ENCODE measurements at places on chromosomes 2 and 18. TPM values are rescaled to one million over a fixed set of nuclear protein-coding genes. Genes with fewer than 3 reads are reported as not detected.

CYP26B1 gene
- total RNA-seq: 0.33 TPM

SCN7A gene
- 0.12 TPM for total RNA-seq

SLC9A4 gene
- not detected for total RNA-seq

MBP gene
- 4.0 TPM for total RNA-seq

ACVR1C gene
- total RNA-seq: 0.33 TPM

MBD2 gene
- 29.7 TPM for total RNA-seq

SLC11A1 gene
- 0.25 TPM for total RNA-seq

VIL1 gene
- 0.12 TPM for total RNA-seq

SOCS6 gene
- 51.1 TPM for total RNA-seq

LIPG gene
- total RNA-seq: 29.7 TPM

SLC14A1 gene
- total RNA-seq: 13.3 TPM

CMPK2 gene
- total RNA-seq: 15.4 TPM

HOXD12 gene
- total RNA-seq: 0.33 TPM

CKAP2L gene
- total RNA-seq: 3.9 TPM

REG1B gene
- total RNA-seq: not detected

GCG gene
- total RNA-seq: not detected

CCDC141 gene
- total RNA-seq: not detected

MYL1 gene
- not detected for total RNA-seq

CYP1B1 gene
- 4.0 TPM for total RNA-seq

HOXD13 gene
- 7.5 TPM for total RNA-seq

UNC80 gene
- total RNA-seq: not detected

KCNG2 gene
- total RNA-seq: not detected

BMP10 gene
- total RNA-seq: not detected

NEU2 gene
- not detected for total RNA-seq

VSNL1 gene
- total RNA-seq: 0.77 TPM

HAAO gene
- 0.25 TPM for total RNA-seq

ALPP gene
- not detected for total RNA-seq

SIX3 gene
- under 0.01 TPM for total RNA-seq

PROC gene
- not detected for total RNA-seq

EML6 gene
- total RNA-seq: 1.1 TPM

RAB17 gene
- 0.12 TPM for total RNA-seq

CD226 gene
- total RNA-seq: 0.50 TPM

COL4A4 gene
- total RNA-seq: 2.7 TPM

SPR gene
- total RNA-seq: 18.6 TPM

Data from uterine smooth muscle cell (primary cell).